ENCODE measurements at places on chromosomes 12 and 14.

DNA sequence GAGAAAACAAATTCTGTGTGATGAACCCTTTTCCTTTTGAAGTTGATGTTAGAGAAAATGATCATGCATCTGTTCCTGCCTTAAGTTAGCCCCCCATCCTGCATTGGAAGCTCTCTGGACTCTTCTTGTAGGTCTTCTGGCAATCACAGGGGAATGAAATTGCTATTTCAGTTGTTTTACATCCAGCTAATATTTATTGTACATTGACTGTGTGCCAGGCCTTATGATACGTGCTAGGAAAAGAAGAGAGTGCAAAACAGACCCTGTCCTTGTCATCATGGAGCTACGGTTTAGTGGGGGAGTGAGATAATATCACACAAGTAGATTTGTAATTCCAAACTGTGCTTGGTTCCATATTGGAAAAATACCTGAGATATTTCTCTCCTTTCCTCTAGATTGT, 118.6 kb downstream of the TGFB3 start:
- DNase-seq, result no peak

GRCh38 chr14:30287579-30288445, 271.1 kb upstream of the G2E3 start:
- DNase-seq, result no peak

GRCh38 chr14:61388173-61388975, 67.0 kb downstream of the PRKCH start:
- no peak for DNase-seq

DNA sequence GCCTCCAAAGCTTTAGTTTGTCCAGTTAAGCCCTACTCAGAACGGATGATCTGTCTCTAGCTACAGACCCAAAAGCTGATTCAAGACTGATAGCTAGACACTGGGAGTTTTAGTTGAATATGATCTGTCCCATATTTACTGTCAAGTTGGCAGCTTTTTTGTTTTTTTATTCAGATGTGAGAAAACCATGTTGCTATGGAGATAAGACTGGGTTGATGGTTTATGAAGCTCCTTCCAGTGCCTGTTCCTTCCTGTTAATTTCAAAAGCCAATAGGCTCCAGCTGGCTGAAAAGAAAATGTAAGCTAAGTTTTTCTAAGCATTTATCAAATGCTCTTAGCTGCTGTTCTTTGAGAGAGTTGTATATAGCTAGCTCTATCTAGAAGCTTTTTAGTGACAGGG, 4.7 kb downstream of the DYNLL1 start:
- no peak for DNase-seq

DNA sequence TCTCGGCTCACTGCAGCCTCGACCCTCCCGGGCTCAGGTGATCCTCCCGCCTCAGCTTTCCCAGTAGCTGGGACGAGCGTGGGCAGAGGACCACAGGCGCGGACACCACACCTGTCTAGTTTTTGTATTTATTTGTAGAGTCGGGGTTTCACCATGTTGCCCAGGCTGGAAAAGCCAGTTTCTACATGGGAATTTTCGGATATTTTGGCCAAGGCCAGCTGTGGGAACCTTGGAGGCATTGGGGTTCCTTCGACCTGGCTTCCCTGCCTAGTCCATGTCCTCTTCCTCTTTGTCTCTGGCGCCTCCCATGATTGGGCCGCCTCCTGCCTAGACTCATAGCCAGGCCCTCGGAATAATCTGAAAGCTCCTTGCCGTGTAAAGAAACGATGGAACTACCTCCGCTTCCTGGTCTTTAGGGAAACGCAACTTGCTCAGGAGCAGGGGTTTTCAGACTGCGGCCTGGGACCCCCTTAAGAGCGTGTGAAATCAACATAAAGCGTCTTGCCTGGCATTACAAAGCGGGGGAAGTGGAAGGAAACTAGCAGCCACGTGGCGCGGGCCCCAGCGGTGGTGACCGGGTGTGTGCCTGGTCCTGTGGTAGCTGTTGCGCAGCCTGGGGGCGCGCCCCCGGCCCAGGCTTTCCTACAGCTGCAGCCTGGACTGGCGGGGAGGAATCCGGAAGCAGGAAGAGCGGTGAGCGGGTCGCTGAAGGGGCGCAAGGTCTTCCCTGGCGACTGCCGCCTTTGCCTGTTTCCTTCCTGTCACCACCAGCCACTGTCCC, 1.4 kb upstream of the HSP90AA1 start:
- DNase-seq, result peak; percentile 43

- DNase-seq, result no peak
Measured at GRCh38 chr12:130121226-130122000, 40.9 kb upstream of the FZD10 start.

GRCh38 chr12:132270969-132271754, 58.2 kb downstream of the GALNT9 start:
- DNase-seq, result no peak

- DNase-seq, result no peak
Measured at GRCh38 chr12:110670161-110670701, 18.7 kb downstream of the HVCN1 start.

- DNase-seq, result no peak
Measured at GRCh38 chr12:125271892-125272291, 206.7 kb downstream of the AACS start.

DNA sequence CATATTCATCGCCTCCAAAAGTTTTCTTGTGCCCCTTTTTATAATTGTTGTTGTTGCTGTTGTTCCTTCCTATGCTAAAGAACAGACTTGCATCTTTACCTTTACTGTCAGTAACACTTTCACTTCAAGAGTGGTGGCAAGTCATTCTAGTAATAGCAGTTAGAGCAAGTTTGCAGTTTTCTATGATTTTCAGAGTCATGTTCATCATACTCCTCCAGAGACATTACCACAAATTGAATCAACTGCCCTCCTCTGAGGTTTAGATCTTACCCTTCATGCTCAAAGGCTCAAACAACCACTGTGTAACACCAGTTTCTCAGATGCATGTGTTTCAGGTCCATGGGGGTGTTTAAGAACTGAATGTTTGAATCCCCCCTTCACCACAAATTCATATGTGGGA, 763.4 kb downstream of the LRFN5 start:
- no peak for DNase-seq

GRCh38 chr12:11786638-11787365, 137.3 kb downstream of the ETV6 start:
- DNase-seq, result no peak

- DNase-seq, result no peak
Measured at GRCh38 chr14:71638523-71639196, 293.6 kb upstream of the RGS6 start.

- no peak for DNase-seq
Measured at GRCh38 chr14:59013672-59014298, 174.7 kb upstream of the DAAM1 start.

DNA sequence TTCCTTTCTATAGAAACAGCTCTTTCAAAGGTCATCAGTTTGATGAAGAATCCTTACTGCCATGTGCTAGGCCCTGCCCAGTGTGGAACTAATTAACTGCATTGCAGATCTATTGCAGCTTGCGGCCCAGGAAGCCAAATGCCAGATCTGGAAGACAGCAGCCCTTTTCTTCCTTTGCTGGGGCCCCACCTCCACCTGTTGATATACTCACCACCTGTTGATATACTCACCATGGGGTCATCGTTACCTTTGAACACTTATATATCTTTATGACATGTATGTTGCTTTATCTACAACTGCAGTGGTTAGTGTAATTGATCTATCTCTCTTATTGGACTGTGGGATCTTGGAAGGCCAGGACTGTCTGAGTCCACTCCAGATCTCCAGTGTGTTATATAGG, 292.5 kb downstream of the ATP23 start:
- no peak for DNase-seq

DNA sequence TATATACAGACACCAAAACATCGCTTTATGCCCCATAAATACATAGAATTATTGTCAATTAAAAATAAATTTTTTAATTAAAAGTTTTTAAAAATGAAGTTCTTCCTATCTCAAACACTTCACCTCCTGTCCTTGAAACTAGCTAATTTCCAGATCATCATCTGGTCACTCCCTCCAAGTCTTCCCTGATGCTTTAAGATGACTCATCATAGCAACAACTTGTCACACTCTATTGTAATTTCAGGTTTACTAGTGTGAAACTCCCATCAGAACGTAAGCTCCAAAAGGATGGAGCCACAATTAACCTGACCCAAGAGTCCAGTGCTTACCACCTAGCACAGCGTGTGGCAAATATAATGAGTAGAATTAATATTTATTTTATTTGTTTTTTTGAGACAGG, 16.3 kb downstream of the GXYLT1 start:
- no peak for DNase-seq

GRCh38 chr12:51855586-51856428, 7.3 kb upstream of the FIGNL2 start:
- DNase-seq, result peak; percentile 61

- no peak for DNase-seq
Measured at GRCh38 chr12:75868501-75868900, 163.1 kb downstream of the PHLDA1 start.

DNA sequence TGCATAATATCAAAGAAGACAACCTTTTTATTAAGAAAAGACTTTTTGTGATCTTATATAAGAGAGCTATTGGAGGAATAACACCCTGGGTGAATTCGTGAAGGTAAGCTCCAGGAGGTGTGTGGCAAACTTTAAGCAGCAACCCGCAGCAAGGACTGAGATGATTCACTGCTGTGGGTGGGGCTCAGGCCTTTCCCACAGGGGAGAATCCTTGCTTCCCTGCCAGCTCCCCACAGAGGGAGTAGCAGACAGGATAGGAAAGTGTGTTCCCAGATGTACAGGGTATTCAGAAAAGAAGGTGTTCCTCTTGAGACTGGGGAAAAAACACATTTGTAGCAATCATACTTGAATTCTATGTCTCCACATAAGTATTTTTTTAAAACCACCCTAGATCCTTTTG, 9.2 kb downstream of the NDUFA12 start:
- no peak for DNase-seq

DNA sequence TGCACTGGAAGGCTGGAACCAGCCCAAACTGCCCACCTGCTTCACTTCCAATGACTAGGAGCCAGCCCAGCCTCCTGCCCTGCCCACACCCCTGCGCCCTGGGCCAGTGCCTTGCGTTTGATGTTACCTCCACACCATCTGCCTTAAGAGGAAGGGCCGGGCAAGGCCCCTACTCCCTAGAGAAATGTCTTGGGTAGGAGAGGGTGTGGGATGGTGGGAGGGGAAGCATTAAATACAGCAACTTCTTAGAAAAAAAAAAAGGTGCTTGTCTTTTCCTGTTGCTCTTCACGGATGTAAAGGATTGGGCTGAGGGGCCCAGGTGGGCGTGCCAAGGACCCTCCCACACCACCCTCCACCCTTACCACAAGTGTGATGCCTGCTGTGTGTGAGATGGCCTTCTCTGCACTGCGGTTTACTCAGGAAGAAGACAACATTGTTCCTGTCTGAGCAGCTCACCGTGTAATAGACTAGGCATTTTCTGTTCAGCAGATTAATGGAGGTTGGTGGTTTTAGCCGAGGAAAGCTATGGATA, 99.9 kb downstream of the NINJ2 start:
- no peak for DNase-seq

- DNase-seq, result no peak
Measured at GRCh38 chr12:112973011-112973735, 5.1 kb upstream of the OAS2 start.

DNA sequence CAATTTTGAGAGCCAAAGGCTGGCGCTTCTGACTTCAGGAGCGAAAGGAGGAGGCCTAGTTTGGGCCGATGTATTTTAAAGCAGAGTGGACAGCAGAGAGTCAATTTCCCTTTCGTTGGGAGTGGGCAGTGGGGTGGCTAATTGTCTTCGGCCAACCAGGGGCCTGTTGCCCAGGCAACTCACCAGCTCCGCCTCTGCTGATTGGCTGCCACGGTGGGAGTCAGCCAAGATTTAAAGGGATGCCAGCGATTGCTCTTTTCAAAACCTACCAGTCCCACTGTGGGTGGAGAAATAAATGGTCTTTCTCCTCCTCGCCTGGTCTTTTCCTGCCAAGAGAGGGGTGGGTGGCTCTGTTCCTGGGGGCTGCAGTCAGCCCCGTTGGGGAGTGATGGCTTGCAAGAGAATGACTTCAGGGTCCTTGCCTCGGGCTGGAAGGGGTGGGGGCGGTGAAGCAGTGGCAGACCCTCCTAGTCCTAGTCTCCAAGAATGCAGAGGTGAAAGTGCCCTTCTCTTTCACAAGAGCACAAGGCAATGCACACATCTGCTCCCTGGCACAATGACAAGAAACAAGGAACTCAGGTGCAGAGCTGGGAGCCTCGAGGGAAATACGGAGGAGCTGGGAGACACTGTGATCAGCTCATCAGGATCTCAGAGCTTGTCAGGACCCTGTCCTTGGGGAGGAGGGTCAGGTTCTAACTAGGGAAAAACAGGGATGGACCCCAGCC, 37.7 kb downstream of the RASAL1 start:
- peak; percentile 37 for DNase-seq

- no peak for DNase-seq
Measured at GRCh38 chr12:130764475-130765185, 48.5 kb upstream of the RIMBP2 start.

- no peak for DNase-seq
Measured at GRCh38 chr12:101571105-101571504, 23.7 kb upstream of the MYBPC1 start.

DNA sequence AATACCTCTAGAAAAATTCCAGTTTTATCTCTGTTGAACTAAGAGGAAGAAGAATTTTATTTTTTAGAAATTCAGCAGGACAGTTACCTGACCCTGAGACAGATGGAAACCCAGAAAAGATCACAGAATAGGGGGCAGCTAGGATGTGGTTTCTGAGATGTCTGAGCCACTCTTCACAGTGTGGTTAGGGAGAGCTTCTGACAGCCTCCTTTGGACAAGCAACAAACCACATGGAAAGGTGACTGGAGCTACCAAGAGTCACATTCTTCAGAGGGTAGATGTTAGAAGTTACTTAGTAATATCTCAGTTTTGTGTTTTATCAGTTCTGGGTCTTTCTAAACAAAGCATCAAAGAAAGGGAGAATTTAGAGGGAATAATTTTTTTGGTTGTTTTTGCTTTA, 117.3 kb upstream of the NAP1L1 start:
- DNase-seq, result no peak

DNA sequence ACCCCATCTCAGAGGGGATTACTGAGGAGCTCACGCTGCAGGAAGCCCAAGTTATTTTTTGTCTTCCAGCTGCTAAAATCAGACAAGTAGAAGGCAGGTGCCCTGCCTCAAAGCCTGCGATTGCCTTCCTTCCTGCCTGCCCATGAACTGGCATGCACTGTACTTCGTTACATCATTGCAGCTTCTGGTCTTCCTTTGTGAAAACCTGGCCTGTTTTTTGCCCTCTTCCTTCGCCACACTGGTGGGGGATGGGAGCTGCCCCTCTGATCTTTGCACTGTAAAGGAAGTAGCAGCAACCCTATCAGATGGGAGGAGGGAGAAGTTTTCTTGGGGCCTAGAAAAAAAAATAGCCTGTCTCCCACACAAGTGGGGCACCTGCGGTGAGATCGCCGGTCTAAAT, 1098.7 kb downstream of the BCL11B start:
- no peak for DNase-seq

GRCh38 chr14:101925152-101925551, 39.2 kb upstream of the DYNC1H1 start:
- no peak for DNase-seq

DNA sequence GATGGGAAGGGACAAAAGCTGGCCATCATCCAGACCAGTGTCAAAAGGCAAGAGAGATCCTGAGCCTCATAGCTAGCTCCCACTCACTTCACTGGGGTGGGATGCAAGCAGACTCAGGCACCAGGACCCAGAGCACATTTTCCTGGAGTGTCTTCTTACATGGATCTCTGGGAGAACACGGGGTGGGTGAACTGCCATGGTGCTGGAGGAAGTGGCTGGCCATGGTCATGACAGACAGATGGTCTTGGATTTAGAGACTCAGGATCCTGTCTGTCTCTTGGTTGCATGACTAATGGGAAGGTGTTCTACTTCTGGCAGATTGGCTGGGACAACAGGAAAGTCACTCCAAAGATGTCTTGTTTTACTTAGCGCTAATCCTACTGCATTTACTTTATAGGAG, 311.5 kb downstream of the ATP23 start:
- no peak for DNase-seq

- DNase-seq, result no peak
Measured at GRCh38 chr12:5264006-5264405, 167.9 kb upstream of the NTF3 start.

Data from tibial nerve (tissue), 4 donors.